ENCODE measurements at places on chromosomes 1 and 21. TPM values are rescaled to one million over a fixed set of nuclear protein-coding genes. Genes with fewer than 3 reads are reported as not detected.

DNA sequence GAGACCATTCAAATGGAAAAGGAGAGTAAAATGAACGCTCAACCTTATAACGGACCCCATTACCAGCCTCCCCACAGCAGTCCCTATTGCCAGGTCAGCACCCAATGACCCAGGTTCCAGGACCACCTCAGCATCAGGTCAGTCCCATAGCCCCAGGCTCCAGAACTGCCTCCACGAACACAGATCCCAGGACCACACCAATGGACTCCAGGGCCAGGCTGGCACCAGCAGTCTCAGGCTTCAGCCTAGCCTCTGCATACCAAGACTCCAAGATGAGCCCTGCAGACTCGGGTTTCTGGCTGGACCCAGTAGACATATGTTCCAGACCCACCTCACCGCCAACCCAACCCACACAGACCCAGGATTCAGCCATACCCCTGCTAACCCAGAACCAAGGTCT is 625.0 kb upstream of the RGS18 start:
- no peaks in the 10 kb centered on the region for H3K4me1 ChIP-seq
- DNase-seq: no peak
- H3K36me3 ChIP-seq: no peaks in the 10 kb centered on the region
- H3K4me3 ChIP-seq: no peak overlapping the region
- no peak overlapping the region for H3K27ac ChIP-seq

DNA sequence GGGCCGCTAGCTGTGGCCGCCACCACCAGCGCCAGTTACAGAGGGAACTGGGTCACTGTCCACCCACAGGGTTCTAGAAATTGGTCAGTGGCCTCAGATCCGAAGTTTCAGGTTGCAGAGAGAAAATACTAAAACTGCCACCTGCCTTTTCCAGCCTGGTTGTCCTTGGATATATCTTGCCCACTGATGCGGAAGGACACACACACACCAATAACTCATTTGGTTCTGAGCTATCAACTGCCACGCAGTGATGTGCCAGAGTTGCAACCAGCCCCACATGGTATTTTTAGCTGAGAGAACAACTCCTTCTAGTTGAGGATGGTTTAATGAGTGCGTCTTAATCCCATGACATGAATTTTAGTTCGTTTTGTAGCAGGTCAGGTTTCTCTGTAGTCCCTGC is 68.1 kb downstream of the SH3BGR start:
- DNase-seq: peak; percentile 72
- H3K36me3 ChIP-seq: no peaks in the 10 kb centered on the region
- no peaks in the 10 kb centered on the region for H3K27me3 ChIP-seq

- H3K36me3 ChIP-seq: no peaks in the 10 kb centered on the region
- DNase-seq: no peak
- no peak overlapping the region for H3K4me3 ChIP-seq
- H3K27me3 ChIP-seq: no peaks in the 10 kb centered on the region
- H3K4me1 ChIP-seq: peaks cover 8% of the 10 kb centered on the region
- no peak overlapping the region for H3K27ac ChIP-seq
Measured at GRCh38 chr1:159856576-159856975, 5.9 kb downstream of the VSIG8 start.

DNA sequence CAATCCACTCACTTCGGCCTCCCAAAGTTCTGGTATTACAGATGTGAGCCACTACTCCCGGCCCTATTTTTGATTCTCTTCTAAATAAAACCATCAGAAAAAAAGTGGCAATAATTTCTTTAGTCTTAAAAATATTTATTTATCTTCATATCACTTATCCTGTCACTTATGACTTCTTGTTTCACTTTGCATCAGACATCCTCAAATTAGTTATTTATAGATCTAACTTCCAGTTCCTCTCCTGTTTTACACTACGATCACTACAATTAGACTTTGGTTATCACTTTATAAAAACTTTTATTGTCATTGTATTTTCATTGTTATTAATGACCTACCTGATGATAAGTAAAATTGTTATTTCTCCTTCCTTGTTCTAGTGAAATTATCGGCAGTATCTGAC is 783.4 kb upstream of the BRINP3 start:
- no peaks in the 10 kb centered on the region for H3K36me3 ChIP-seq
- H3K27me3 ChIP-seq: no peaks in the 10 kb centered on the region
- DNase-seq: no peak
- H3K4me3 ChIP-seq: no peak overlapping the region

- no peak overlapping the region for H3K4me3 ChIP-seq
- H3K36me3 ChIP-seq: no peaks in the 10 kb centered on the region
- DNase-seq: no peak
- H3K27me3 ChIP-seq: no peaks in the 10 kb centered on the region
- no peak overlapping the region for H3K27ac ChIP-seq
Measured at GRCh38 chr1:209895709-209896108, 42.3 kb upstream of the SYT14 start.

DNA sequence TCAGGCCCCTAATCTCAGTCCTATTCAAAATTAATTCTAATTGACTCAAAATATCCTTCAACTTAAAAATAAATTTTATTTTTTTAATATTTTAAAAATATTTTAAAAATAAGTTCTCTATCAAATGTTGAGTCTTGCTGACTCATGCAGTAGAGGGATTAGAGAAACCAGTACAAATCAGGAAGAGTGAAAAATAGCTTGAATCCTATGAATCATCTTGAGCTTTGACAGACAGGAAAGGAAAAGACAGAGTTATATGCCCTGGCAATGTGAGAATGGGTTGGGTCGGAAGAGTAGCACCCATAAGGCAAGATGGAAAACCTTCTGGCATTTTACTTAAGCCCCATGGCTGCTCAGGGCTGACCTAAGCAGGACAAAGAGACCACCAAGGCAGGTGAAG is 346.6 kb upstream of the RUNX1 start:
- no peaks in the 10 kb centered on the region for H3K27me3 ChIP-seq
- H3K4me1 ChIP-seq: peaks cover 14% of the 10 kb centered on the region
- no peak overlapping the region for H3K4me3 ChIP-seq
- no peaks in the 10 kb centered on the region for H3K36me3 ChIP-seq

DNA sequence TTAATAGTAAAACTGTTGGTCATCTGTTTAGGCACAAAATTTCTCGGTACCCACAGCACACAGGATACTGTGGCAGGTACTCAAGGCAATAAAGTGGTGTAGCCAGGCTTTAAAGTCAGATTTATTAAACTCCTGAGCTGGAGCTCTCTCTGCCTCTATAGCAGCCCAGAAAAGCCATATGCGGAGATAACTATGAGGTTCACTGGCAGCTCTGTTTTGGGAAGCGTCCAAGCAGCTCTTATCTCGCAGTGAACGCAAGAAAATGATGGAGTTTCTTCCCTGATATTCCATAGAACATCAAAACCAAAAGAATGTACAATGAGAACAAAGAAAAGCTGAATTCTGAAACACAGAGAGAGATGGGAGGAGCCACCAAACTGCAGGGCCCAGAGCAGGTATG is 248.3 kb downstream of the C1orf94 start:
- no peaks in the 10 kb centered on the region for H3K36me3 ChIP-seq
- no peak overlapping the region for H3K4me3 ChIP-seq
- DNase-seq: no peak
- no peak overlapping the region for H3K27ac ChIP-seq
- no peaks in the 10 kb centered on the region for H3K27me3 ChIP-seq
- H3K4me1 ChIP-seq: no peaks in the 10 kb centered on the region

Gene SLC44A3
- not detected for total RNA-seq

GRCh38 chr1:77271852-77272580 is 9.8 kb upstream of the AK5 start:
- H3K36me3 ChIP-seq: no peaks in the 10 kb centered on the region
- DNase-seq: no peak
- no peak overlapping the region for H3K27ac ChIP-seq
- H3K4me3 ChIP-seq: no peak overlapping the region

- no peaks in the 10 kb centered on the region for H3K4me1 ChIP-seq
- no peaks in the 10 kb centered on the region for H3K27me3 ChIP-seq
- H3K36me3 ChIP-seq: no peaks in the 10 kb centered on the region
- H3K27ac ChIP-seq: no peak overlapping the region
- no peak overlapping the region for H3K4me3 ChIP-seq
Measured at GRCh38 chr1:195294911-195295310, 1313.3 kb downstream of the KCNT2 start.

Gene ETS2
- total RNA-seq: 51.5 TPM

Gene GCLM
- 26.7 TPM for total RNA-seq

DNA sequence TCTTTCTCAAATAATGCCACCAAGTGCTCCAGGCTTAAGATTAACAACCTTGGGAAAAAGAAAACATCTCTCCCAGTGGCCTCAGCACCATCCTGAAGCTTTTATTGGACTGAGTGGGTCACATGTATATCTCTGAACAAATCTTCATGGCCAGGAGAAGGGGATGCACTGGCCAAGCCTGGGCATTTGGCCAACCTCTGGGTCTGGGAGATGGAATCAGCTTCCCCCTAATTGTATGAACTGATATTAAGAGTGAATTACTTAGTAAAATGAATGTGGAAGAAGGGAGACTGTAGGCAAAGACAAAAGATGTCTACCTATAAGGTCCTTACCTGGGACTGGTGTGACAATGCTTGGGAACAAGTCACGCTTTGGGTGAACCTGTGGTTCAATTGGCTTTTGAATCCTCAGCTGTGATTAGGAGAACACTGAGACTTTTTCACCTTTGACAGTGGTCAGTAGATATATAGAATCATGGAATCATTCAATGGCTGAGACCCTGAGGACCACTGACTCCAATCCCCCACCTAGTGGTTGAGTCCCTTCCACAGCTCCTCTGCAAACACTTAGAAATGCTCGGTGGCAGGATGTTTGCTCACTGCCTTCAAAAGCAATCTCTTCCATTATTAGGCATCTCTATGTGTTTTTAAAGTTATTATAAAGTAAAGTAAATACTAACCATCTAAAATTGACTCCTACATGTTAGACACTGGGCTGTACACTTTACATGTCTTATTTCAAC is 102.6 kb upstream of the ATP1A1 start:
- no peak for DNase-seq
- peaks cover 4% of the 10 kb centered on the region for H3K4me1 ChIP-seq

DNA sequence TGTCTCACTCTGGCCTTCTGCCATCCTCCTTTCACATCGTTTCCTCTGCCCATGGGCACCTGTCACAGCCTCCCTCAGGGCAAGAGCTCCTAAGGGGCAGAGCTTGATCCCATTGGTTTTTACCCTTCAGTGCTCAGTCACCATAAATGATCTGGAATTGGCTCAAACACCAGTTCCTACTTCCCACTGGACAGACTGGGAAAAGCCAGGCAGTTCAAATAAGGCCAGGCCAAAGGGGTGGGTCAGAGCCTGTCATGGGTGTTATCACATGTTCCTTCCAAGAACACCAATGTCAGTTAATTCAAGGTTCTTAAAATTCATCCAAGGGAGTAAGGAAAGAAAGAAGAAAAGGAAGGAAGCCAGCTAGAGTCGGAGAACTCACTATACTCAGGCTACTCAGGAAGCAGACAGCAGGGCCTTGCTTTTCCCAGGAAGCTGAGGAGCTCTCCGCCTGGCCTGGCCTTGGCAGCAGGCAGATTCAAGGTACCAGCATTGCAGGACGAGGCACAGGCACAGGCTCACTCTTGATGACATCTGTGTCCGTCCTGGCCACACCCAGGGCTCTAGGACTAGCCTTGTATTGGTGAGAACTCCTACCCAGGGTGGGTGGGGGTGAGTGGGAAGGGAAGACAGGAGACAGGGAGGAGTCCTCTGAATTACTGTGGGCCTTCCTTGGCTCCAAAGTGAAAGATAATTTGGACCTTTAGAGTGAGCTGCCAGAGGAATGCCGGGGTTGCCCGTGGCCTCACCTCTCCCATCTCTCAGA is 32.2 kb upstream of the ARTN start:
- H3K27ac ChIP-seq: no peak overlapping the region
- no peaks in the 10 kb centered on the region for H3K4me1 ChIP-seq
- peaks cover 20% of the 10 kb centered on the region for H3K36me3 ChIP-seq
- no peak overlapping the region for H3K4me3 ChIP-seq
- no peaks in the 10 kb centered on the region for H3K27me3 ChIP-seq

Gene SH3GLB1
- 78.6 TPM for total RNA-seq

DNA sequence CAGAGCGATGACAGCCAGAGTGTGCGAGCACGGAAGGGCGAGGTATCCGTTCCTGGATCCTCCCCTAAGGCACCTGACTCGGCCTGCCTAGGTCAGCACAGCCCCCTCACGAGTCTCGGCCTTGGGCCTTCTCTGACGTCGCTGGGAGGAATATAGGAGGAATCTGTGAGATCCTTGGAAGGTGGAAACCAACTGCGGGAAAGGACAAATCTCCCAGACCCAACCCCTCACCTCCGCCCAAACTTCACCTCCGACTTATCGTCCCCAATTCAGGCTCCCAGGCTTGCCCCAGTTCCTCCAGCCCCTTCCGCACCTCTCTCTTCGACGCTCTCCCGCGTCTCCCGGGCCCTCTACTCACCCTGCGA is 494 bp downstream of the APH1A start:
- peaks cover 35% of the 10 kb centered on the region for H3K4me1 ChIP-seq
- DNase-seq: peak; percentile 64
- H3K27me3 ChIP-seq: no peaks in the 10 kb centered on the region
- H3K36me3 ChIP-seq: peaks cover 2% of the 10 kb centered on the region
- peak overlapping the region; percentile 98 for H3K27ac ChIP-seq
- peak overlapping the region; percentile 90 for H3K4me3 ChIP-seq

DNA sequence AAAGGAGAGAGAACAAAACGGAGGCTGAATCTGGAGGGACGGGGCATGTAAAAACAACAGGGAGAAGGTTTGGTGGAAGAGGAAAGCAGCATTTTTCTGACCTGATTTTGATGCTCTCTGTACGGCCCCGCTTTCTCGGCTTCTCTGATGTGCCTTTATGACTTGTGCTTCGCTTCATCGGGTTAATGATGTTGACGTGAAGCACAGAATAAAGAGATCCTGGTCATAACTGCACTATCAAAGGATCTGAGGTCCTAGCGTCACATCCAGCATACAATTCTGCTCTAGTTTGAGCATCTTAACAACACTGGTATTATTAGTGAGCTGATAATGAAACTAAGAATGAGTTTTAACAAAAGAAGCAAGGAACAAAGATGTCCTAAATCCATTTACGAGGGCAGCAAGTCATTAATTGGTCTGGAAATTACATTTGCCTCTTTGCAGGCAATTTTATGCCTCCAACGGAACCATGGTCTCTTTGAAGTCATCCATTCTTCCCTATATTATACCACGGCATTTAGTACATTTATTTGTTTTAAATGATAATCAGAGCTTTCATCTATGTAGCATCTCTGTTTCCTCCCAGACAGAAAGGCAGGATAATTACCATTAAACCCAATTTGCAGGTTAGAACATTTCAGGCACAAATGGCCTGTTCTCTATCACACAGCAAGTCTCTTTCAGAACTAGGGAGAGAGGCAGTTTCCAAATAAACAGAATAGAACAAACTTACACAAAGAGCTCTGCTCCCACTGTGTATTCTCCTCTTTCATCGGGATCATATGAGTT is 45.3 kb upstream of the B3GALNT2 start:
- no peak for DNase-seq
- H3K4me3 ChIP-seq: no peak overlapping the region
- no peaks in the 10 kb centered on the region for H3K36me3 ChIP-seq
- no peaks in the 10 kb centered on the region for H3K27me3 ChIP-seq
- H3K27ac ChIP-seq: no peak overlapping the region
- no peaks in the 10 kb centered on the region for H3K4me1 ChIP-seq

- H3K27me3 ChIP-seq: no peaks in the 10 kb centered on the region
- DNase-seq: peak; percentile 64
- no peak overlapping the region for H3K4me3 ChIP-seq
- peak overlapping the region; percentile 92 for H3K27ac ChIP-seq
- H3K36me3 ChIP-seq: no peaks in the 10 kb centered on the region
- peaks cover 58% of the 10 kb centered on the region for H3K4me1 ChIP-seq
Measured at GRCh38 chr1:10663678-10664035, 132.8 kb downstream of the CASZ1 start.

Measured in gastrocnemius medialis (tissue), 4 donors.